Left hindlimb (tissue), 1 donor: ENCODE measurements at places on chromosomes 1 and 21.

GRCh38 chr1:157542676-157543075 is 9.6 kb downstream of the FCRL5 start:
- DNase-seq = no peak

GRCh38 chr21:18801468-18801867 is 397.9 kb upstream of the TMPRSS15 start:
- DNase-seq = no peak

DNA sequence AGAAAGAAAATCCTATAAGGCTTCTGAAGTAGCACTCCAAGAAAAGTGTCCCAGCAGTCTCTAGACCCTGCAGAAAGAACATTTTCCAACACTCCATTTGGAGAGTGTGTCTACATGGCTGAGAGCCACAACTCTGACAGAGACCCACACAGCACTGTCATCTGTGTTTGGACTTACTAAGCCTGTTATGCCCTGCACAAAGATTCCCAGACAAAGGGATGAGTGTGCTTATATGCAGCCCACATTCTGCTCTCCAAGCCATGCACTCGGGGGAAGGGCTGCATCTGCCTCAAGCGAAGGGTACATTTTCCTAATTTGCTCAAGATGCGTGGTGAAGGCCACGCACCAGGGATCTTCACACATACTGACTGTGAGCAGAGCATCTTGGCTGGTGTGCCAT is 24.4 kb upstream of the SLAMF6 start:
- DNase-seq = no peak

- DNase-seq = no peak
These were observed 8.7 kb downstream of the MAB21L3 start for GRCh38 chr1:116119876-116120275.

GRCh38 chr1:236545621-236546169 is 21.9 kb downstream of the LGALS8 start:
- DNase-seq = no peak

DNA sequence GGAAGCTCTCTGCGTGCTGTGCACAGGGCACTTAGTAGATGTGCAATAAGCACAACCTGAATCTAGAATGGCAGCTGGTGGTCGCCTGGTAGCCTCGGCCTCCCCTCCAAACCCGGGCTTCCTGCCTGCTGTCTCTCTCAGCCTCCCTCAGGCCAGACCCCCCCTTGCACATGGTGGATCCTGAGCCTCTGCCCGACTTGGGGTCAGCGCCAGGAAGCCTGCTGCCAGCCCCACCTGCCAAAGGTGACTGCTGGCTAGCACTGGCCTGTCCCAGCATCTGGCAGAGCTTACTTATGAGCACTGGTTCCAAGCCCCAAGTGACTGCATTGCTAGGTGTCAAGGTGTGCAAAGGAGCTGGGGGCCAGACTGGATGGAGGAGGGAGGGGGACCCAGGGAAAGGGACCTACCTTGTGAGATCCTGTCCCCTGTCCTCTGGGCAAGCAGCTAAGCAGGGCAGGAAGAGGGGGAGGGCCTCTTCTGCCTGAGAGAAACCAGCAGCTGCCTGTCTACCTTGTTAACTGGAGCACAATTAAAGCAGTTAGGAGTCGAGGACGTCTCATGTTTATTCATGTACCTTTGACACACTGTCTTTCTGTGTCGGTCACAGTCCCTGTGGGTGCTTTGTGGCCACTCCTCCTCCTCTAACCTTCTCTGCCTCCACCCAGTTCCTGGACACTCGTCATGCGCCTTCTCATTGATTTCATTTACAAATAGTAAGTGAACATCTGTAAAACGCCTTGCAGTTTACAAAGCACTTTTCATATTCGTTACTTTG is 100.9 kb downstream of the DDX20 start:
- no peak for DNase-seq

GRCh38 chr1:21925334-21925940 is 11.7 kb downstream of the HSPG2 start:
- DNase-seq = no peak

GRCh38 chr21:25508364-25508763 is 98.9 kb downstream of the MRPL39 start:
- DNase-seq = no peak
